Activated CD4-positive, alpha-beta T cell treated with anti-CD3 and anti-CD28 coated beads for 36 hours (primary cell): ENCODE measurements at places on chromosomes 1 and 21. TPM values are rescaled to one million over a fixed set of nuclear protein-coding genes. Genes with fewer than 3 reads are reported as not detected.

DNA sequence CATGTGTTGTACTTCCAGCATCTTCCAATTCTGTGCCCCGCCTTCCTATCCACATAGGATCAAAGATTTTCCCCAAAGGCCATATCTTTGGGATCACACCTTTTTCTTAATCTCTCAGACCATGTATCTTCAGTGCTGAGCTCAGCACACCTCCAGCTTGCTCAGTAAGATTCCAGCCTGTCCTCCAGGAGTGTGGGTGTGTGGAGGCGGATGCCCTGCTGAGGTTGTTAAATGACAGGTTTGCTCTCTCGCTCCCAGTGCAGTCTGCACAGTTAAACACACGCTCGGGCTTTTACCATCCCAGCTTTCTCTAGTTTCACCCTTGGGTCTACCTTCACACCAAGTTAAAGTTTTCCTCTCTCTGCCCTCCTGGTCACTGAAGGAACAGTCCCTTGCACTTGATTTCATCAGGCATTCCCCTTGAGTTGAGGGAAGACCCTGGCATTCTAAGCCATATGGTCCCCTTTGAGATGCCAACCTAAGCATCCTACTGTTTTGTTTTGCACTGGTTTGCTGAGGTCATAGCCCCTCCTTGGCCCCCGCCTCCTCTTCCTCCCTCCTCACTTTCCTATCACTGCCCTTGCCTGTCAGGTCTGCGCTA lies 13.7 kb downstream of the MYOG start:
- H3K27ac ChIP-seq = no peak overlapping the region
- peaks cover 5% of the 10 kb centered on the region for H3K4me1 ChIP-seq
- no peak for DNase-seq
- peaks cover 9% of the 10 kb centered on the region for H3K36me3 ChIP-seq

- peaks cover 2% of the 10 kb centered on the region for H3K36me3 ChIP-seq
- H3K4me3 ChIP-seq = no peak overlapping the region
- no peaks in the 10 kb centered on the region for H3K27me3 ChIP-seq
- H3K4me1 ChIP-seq = peaks cover 37% of the 10 kb centered on the region
Measured at GRCh38 chr21:42737951-42738590, 84.7 kb downstream of the PDE9A start.

RNU1-1 gene
- total RNA-seq = 1,573 TPM

- H3K4me1 ChIP-seq = no peaks in the 10 kb centered on the region
- no peak for DNase-seq
- H3K4me3 ChIP-seq = no peak overlapping the region
- no peaks in the 10 kb centered on the region for H3K36me3 ChIP-seq
- no peak overlapping the region for H3K27ac ChIP-seq
- H3K27me3 ChIP-seq = peaks cover 11% of the 10 kb centered on the region
Measured at GRCh38 chr1:47403321-47403910, 12.7 kb upstream of the FOXE3 start.

LELP1 gene
- total RNA-seq = not detected

GRCh38 chr1:239547987-239548386 lies 161.6 kb downstream of the CHRM3 start:
- no peak for DNase-seq
- H3K36me3 ChIP-seq = peaks cover 8% of the 10 kb centered on the region
- H3K4me3 ChIP-seq = peak overlapping the region; percentile 35
- peaks cover 17% of the 10 kb centered on the region for H3K4me1 ChIP-seq
- H3K27me3 ChIP-seq = no peaks in the 10 kb centered on the region

GRCh38 chr1:67382292-67382691 lies 47.9 kb downstream of the SERBP1 start:
- H3K36me3 ChIP-seq = peaks cover 78% of the 10 kb centered on the region
- H3K4me1 ChIP-seq = no peaks in the 10 kb centered on the region
- no peaks in the 10 kb centered on the region for H3K27me3 ChIP-seq
- no peak overlapping the region for H3K27ac ChIP-seq
- H3K4me3 ChIP-seq = no peak overlapping the region
- DNase-seq = no peak

GRCh38 chr1:39335216-39335615 lies 130.7 kb downstream of the MACF1 start:
- no peaks in the 10 kb centered on the region for H3K27me3 ChIP-seq
- H3K4me3 ChIP-seq = no peak overlapping the region
- no peak overlapping the region for H3K27ac ChIP-seq
- H3K4me1 ChIP-seq = peaks cover 33% of the 10 kb centered on the region
- no peak for DNase-seq

GRCh38 chr21:39094847-39095579 lies 88.2 kb downstream of the PSMG1 start:
- no peak for DNase-seq
- no peak overlapping the region for H3K27ac ChIP-seq
- no peaks in the 10 kb centered on the region for H3K4me1 ChIP-seq
- H3K27me3 ChIP-seq = no peaks in the 10 kb centered on the region
- H3K4me3 ChIP-seq = no peak overlapping the region
- H3K36me3 ChIP-seq = no peaks in the 10 kb centered on the region

- no peaks in the 10 kb centered on the region for H3K4me1 ChIP-seq
- H3K27ac ChIP-seq = no peak overlapping the region
- H3K36me3 ChIP-seq = no peaks in the 10 kb centered on the region
Measured at GRCh38 chr1:178021950-178022349, 52.1 kb upstream of the SEC16B start.

GRCh38 chr1:224623310-224623714 lies 7.2 kb downstream of the CNIH3 start:
- peak; percentile 40 for DNase-seq
- peaks cover 31% of the 10 kb centered on the region for H3K4me1 ChIP-seq
- peak overlapping the region; percentile 45 for H3K4me3 ChIP-seq
- H3K27me3 ChIP-seq = peaks cover 31% of the 10 kb centered on the region
- peaks cover 5% of the 10 kb centered on the region for H3K36me3 ChIP-seq
- peak overlapping the region; percentile 96 for H3K27ac ChIP-seq

DNA sequence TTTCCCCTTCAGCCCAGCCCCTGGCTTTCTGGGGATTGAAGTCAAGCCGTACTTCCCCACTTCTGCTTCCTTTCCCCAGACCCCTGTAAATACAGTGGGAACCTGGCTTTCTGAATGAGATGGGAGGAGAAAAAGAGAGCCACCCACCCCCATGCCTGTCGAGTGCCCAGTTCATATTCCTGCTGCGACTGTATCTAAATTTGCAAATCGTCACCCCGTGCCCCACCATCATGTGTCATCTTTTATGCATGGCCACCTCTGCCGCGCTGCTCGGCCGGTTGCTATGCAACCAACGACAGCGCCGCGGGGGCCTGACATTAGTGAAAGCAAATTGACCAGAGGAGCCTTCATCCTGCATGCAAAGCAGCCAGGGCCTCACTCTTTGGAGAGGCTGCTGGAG lies 143.0 kb downstream of the ELAVL4 start:
- no peaks in the 10 kb centered on the region for H3K36me3 ChIP-seq
- no peak overlapping the region for H3K27ac ChIP-seq
- no peak overlapping the region for H3K4me3 ChIP-seq

PHGDH gene
- 259 TPM for total RNA-seq

SLAMF8 gene
- 0.39 TPM for total RNA-seq

GRCh38 chr1:26112407-26112775 lies 767 bp downstream of the PDIK1L start:
- H3K4me3 ChIP-seq = peak overlapping the region; percentile 96
- H3K27me3 ChIP-seq = no peaks in the 10 kb centered on the region
- H3K4me1 ChIP-seq = peaks cover 27% of the 10 kb centered on the region
- H3K27ac ChIP-seq = peak overlapping the region; percentile 91
- peak; percentile 45 for DNase-seq
- H3K36me3 ChIP-seq = peaks cover 13% of the 10 kb centered on the region

DNA sequence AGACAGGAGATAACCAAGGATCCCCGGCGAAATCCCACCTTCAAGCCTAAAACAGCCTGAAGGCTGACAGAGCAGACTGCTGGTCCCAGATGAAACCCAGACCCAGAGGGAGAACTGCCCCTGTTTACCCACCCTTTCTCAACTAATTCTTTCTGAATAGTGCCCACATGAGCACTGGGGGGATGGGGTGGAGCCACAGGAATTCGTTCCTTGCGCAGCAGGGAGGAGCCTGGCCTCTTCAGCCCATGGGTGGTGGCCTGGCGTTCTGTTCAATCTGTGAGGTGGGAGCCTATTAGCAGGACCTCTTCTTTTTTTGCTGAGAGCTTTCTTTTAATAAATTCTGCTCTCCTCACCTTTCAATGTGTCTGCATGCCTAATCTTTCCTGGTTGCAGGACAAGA lies 6.6 kb upstream of the AK5 start:
- no peaks in the 10 kb centered on the region for H3K36me3 ChIP-seq
- H3K27me3 ChIP-seq = no peaks in the 10 kb centered on the region
- no peak overlapping the region for H3K4me3 ChIP-seq
- no peak for DNase-seq
- H3K27ac ChIP-seq = no peak overlapping the region
- peaks cover 13% of the 10 kb centered on the region for H3K4me1 ChIP-seq

- H3K27ac ChIP-seq = peak overlapping the region; percentile 33
- peaks cover 11% of the 10 kb centered on the region for H3K36me3 ChIP-seq
- H3K4me3 ChIP-seq = peak overlapping the region; percentile 95
- DNase-seq = no peak
Measured at GRCh38 chr1:111141245-111142220, 1.5 kb downstream of the CEPT1 start.

LRRC39 gene
- 0.51 TPM for total RNA-seq
